ENCODE measurements at places on chromosomes 6 and 20.

GRCh38 chr6:37134396-37135191 is 35.4 kb upstream of the PIM1 start:
- DNase-seq: no peak

DNA sequence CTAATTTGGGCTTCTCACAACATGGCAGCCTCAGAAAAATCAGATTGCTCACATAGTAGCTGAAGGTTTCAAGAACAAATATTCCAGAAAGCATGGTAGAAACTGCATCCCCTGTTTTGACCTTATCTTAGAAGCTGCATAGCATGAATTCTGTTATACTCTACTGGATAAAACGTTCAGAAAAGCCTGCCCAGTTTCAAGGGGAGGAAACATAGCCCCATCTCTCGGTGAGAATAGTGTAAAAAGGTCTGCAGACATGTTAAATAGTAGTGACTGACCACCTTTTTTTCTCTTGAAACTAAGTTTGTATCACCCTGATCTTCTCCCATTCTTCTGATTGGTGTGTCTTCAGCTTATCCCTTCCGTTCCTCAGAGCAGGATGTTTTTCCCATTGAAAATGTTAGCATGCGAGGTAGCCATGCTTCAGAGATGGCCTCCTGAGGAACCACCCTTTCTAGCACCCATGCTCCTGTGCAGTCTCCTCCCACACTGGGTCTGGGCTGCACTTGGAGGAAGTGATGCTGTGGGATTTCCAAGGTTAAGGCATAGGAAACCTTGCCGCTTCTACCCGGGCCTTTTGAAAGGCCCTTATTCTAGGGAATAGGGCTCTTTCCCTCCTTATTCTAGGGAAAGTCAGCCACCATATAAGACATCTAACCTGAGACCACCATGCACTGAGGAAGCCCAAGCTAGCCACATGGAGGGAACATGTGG is 50.1 kb downstream of the MARCKS start:
- DNase-seq: no peak

DNA sequence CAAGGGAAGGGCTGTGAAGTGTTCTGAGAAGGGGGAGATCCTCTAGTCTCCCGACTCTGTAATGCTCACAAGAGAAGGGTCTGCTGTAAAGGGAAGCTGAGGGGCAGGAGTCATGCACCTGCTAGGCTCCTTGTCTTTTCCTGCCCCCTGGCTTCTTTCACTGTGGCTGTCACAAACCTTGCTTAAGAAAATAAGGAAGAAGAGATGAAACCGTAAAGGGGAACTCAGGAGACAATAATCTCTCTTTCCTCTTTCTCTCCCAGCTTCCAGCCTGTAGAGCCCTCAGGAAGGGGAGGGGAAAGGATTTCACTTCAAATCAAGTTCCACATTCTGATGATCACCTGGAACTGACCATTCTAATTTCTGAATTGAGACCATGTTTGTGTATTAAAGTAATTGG is 26.3 kb downstream of the SLC13A3 start:
- DNase-seq: no peak

DNA sequence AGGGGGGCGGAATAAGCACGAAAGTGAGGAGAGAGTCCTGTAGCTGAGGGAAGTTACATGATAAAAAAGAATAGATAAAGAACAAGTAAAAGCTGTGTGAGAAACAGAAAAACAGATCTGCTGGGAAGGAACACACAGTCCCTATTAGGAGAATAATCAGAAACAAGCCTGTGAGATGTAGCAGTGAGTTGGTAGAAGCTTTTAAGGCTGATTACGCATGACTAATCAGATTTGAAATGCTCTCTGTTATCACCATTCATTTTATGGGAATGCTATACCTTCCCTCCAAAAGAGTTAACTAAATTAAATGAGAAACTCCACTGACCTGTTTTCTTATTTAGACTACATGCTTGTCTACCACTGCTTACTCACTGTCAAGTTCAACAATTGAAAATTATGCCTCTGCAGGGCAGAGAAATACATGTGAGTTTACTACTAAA is 15.8 kb downstream of the REPS1 start:
- no peak for DNase-seq

DNA sequence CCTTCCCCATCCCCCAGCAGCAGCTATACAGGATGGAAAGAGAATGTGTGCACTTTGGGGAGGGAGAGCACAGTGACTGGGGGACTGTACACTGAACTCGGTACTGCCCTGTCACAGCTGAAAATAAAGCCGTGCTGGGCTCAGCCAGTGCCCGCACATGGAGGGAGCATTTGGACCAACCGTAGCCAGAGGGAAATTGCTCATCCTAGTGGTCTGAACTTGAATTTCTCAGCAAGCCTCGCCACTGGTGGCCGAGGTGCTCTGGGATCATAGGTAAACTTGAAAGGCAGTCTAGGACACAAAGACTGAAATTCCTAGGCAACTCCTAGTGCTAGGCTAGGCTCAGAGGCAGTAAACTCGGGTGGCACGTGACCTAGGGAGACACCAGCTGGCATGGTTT is 61.0 kb downstream of the DZANK1 start:
- no peak for DNase-seq

DNA sequence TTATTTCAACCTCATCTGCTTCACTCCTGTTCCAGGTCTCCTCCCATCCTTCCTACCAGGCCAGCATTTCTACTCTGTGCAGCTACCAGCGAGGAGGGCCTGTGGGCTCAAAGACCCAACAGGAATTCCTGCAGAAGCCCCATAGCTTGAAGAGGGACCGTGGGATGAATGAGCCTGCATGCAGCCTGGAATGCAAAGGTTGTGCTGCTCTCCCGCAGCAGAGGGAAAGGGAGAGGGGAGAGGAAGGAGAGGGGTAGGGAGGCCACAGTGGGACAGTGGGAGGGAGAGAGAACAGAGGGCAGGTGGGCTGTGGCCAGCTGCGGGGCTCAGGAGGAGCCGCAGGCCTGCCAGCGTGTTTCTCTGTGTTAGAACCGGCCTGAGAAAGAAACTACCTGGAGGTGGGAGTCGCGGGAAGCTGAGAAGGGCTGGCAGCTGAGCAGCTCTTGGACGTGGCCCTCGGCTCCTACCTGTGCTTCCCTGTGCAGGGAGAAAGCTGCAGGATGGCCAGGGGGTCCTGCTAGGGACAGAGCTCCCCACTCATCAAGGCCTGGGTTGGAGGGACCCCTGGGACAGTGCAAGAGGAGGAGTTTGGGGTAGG is 66.1 kb upstream of the MLN start:
- no peak for DNase-seq

Measured in right renal pelvis (tissue), 4 donors.